ENCODE measurements at places on chromosomes 1 and 21. TPM values are rescaled to one million over a fixed set of nuclear protein-coding genes. Genes with fewer than 3 reads are reported as not detected.

DNA sequence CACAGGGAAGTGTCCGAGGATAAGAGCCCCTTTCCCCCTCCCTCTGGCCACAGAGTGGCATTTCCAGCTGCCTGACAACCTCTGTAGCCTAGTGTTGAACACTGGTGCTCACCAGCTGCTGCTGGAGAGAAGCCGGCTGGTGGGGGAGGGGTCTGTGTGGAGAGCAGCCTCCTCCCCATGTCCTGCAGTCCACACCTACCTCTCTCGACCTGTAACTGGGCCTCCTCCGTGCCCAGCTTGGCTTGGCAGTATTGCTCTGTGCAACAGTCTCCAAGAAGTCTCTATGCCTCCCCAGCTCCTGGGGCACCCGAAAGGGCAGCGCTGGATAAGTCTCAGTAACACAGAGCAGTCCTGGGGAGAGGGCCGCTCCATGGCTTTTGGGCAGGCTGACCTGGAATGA, 17.0 kb downstream of the PAPPA2 start:
- DNase-seq: no peak

The IVL gene
- total RNA-seq: not detected

The CHIA gene
- not detected for total RNA-seq

GRCh38 chr1:184022668-184023067, 14.9 kb downstream of the COLGALT2 start:
- no peak for DNase-seq

The HS2ST1 gene
- total RNA-seq: 18.0 TPM

The SLC35E2B gene
- total RNA-seq: 27.2 TPM

The TSPEAR gene
- total RNA-seq: not detected

DNA sequence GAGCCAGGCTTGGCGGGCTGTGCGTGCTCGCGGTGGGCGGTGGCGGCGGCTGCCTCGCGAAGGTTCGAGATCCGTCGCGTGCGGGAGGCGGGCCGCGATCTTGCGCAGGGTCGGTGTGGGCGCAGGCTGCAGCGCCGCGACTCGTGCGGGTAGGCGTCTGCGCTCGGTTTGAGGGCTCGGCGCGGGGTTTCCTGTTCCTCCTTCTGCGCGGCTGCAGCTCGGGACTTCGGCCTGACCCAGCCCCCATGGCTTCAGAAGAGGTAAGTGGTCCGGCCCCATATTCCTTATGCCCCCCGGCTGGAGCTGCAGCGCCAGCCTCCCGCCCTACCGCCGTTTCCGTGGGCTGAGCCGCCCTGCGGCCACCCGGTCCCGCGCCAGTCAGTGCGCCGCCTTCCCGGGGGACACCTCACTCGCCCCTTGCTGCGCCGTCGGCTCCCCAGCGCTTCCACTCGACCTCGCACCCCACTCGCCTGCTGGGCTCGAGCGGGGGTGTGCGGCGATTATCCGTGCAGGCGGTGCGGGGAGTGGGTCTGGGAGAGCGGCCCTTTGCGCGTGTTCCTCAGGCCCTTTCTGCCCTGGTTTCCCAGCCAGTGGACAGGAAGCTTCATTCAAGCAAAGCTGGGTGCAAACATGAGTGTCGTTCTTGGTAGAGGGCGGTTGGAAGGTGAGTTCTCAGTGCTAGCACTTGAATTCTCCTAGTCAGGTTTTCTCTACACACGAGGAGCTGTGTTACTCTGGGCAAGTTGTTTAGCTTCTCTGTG, at the start of gene CACYBP:
Gene CACYBP (plus strand): TSS at position 12 of the 761 bp plus-strand sequence. CDS start 234 bp downstream, at position 246.
- DNase-seq: peak; percentile 18

- no peak for DNase-seq
These were observed 34.6 kb downstream of the TMEM51 start for GRCh38 chr1:15188130-15188524.

Data from activated T-cell treated with anti-CD3 and anti-CD28 coated beads, Interleukin-2, amount 50 U/mL, for 4 hours (primary cell).